GM12864 (cell line): ENCODE measurements at places on chromosomes 6 and 20.

GRCh38 chr20:36084897-36085613 lies 69.5 kb upstream of the EPB41L1 start:
- DNase-seq = no peak

DNA sequence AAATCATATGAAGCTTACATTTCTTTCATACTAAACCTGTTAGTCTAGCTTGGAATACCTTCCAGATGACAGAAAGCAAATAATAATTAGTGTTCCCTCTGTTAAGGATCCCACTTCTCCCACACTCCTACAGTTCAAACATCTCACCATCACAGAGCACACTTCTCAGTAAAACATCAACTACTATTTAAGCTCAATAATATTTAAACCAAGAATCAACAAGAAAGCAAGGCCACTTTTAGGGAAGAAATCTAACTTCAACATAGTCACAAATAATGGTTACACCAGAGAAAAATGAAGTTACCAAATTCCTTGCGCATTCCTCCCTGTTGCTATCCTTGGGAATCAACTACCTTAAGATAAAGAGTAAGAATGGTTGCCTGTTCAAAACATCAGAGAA lies 1.6 kb downstream of the SNX14 start:
- no peak for DNase-seq

GRCh38 chr6:117409420-117409819 lies 16.3 kb downstream of the ROS1 start:
- DNase-seq = no peak

- no peak for DNase-seq
Measured at GRCh38 chr6:137155830-137156229, 17.6 kb downstream of the IL22RA2 start.

DNA sequence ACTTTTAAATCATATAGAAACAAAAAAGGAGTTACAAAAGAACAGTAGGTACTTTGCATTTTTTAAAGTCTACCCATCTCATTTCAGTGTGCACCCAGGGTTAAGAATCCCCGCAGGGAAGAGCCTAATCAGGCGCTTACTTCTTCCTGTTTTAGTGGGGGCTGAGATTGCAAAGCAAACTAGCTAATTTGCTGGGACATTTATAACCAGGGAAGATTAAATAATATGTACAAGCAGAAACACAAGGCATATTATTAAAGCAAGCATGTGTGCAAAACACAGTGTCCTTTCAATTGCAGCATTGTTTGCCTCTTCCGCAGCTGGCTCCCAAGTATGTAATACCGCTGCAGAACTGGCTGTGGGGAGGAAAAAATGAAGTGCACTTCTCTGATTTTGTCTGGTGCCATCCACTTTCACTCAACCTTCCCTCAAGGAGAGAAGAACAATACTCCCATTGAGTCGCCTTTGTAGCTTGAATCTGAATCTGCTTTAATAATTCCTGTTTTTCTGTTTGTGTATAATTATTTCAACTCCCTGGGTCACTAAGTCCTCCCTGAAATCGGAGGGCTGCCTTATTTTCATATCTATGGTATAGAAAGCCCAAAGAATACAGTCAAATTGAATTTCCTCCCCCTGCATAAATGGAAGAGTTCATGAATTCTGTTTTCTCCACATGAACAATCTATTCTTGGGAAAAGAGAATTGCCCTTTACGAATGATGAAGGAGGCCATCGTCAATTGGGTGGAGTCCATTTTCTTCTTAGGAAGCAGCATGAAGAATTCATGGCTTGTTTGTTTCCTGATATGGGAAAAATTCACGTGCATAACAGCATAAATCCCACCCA lies 23.3 kb upstream of the BCAS1 start:
- DNase-seq = no peak

GRCh38 chr6:157998707-157999167 lies 17.1 kb downstream of the SYNJ2 start:
- DNase-seq = no peak

DNA sequence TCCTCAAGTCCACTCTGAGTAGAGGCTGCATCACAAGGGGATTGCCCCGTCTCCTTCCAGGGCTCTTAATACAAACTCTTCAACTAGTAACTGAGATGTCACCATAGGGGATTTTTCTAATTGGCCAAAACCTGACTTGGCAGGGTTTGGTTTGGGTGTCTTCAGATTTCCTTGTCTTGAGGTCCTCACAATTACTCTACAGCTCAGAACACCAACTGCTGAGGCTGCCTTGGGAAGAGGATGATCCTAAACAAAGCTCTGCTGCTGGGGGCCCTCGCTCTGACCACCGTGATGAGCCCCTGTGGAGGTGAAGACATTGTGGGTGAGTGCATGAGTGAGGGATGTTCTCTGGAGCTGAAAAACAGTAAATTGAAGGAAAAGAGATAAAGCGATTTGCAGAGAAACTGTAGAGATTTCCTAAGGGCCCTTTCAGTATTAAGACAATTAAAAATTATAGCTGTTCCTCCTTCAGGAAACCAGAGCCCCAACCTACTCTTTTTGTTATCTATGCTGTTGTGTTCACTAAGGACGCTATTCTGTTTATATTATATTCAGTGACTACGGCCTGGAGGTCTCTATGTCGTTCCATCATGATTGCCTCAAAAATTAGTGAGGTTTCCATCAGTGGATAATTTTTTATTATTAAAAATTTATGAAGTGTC lies at the start of gene HLA-DQA1:
TSS of gene HLA-DQA1 (plus strand) at position 188 of the 662 bp plus-strand sequence. CDS start at position 241, 53 bp downstream.
- peak; percentile 89 for DNase-seq

DNA sequence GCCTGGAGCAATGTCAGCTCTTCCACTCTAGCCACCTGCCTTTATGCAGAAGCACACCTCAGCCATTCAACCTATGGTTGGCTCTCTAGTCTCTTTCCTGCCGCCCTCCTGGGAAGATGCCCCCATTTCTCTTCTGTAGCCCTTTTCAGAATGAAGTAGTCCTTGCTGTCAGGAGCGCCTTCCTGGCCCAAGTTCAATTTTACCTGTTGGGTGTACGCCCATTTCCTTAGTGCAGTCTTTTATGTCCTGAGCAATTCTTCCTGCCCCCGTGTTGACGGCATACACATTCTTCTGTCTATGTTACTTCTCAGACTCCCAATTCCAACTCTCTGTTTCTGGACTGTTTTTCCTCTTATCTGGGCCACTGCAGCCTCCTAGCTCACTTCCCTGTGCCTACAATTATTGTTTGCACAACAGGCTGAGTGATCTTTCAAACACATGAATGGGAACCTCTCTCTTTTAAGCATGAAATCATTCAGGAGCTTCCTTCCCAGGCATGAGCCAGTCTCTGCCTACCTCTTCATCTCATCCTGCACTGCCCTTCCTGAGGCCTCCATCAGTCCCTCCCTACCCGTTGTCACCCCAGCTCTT lies 389.2 kb downstream of the CD83 start:
- DNase-seq = no peak

DNA sequence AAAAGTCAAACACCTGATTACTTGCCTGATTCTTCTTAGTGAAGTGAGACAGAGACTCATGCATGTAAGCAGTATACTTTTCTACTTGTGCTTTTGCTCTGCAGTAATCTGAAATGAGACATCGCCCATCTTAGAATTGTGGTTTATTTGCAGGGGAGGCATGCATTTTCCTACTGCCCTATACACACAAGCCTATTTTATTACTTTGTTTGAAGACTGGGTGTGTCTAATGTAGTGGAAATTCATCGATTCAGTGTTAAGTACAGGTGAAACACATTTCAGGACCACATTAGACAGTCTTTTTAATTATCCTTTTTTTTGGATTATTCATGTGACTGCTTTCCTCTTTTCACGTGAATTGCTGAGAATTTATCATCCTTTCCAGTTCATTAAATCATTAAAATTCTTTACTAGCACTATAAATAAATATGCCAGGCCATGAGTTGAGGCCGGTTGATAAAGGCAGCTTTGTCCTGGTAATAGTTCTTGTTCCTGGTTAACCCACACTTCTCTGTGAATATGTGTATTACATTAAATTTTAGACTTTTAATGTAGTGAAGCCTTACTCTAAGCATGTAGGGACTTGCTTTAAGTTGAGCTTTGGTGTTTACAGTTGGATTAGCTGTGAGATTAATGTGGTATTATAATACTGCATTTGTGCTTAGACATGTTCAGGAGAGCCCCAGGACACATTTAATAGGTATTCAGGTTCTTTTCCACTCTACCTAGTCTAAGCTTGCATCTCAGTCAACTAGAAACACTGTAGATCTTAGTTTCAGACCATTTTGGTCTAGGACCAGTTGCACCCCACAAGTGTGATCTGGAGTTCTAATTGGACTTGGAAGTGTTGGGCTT lies 10.8 kb upstream of the BTBD3 start:
- DNase-seq = no peak

- no peak for DNase-seq
Measured at GRCh38 chr20:2814587-2815051, at the start of gene C20orf141. Gene C20orf141, plus strand, starts transcription at chr20:2814987. Its CDS starts 198 bp downstream, at chr20:2815185.

DNA sequence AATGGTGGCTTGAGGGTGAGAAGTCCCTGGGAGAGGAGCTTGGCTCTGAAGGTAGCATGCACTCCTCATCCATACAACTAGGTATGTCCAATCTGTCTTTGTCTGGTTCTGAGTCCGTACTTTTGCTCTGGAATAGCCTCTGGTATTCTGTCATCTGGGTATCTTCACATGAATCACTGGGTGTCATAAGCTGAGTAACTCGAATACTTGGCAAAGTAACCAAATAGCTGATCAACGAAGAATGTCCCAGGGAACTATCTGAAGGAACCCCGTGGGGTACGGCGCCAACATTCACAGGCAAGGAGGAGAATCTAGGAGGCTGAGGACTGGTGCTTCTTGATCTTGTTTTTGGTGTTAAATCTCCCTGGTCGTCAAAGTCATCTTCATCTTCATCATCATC lies 184.8 kb downstream of the HIVEP2 start:
- DNase-seq = no peak

DNA sequence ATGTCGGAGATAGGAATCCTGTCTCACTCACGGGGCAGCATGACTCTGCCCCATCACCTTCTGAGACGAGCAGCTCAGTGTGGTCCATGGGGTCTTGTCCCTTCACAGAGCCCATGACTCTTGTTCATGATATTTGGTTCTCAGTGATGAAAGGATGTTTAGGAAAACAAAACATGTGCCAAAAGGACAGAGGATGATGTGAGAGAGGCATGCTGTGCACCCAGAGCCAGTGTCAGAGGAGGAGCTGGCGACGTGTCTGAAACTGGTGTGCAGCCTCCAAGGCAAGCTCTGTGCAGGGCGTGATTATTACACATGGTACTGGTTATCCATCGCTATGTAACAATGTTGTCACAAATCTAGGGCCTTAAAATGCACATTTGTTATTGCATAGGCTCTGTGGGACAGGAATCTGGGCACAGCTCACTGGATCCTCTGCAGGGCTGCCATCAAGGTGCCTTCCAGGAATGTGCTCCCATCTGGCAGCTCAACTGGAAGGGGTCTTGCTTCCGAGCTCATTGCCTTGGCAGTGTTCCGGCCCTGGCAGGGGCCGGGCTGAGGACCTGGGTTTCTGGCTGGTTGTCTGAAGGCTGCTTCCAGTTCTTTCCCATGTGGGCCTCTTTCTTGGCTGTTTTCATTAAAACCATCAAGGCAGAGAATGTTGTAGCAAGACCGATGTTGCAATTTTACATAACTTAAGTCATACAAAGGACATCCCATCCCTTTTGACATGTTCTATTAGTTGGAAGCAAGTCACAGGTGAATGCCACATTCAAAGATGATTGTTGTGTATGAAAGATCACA lies 175.4 kb downstream of the ERMARD start:
- DNase-seq = no peak

DNA sequence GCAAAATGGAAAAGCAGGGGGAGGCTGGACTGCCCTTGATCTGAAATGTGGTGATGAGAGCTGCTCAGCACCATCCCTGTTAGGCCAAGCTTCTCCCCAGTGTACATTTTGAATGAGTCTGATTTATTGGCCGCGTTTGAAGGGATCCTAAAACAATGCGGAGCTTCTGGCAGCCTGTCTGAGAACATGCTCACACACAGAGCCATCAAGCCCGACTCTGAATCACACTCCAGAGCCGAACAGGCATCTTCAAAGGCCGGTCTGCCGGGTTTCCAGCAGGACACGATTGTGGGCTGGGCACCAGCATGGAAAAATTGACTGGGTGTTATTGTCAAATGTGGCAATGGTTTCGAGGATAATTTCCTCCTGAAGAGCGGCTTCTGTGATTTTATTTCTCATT lies 235.9 kb downstream of the TFAP2C start:
- DNase-seq = no peak

GRCh38 chr6:114419175-114419574 lies 76.4 kb upstream of the HS3ST5 start:
- DNase-seq = no peak

DNA sequence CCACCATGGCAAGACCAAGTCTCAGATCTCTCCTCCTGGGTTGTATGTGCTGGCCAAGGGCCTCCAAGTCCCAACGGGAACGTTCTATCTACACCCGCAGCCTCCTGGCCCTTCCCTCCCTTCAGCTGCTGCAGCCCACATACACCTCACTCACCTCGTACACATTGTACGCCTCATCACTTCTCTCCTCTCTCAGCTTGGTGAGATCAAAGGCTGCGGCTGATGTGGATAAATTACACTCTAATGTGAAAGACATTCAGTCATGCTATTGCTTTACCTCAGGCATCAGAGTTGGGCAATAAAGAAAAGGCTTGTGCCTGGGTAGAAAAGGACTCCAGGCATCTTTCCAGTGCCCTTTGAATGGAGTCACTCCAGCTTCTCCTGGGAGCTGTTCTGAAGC lies 135.3 kb upstream of the FOXQ1 start:
- DNase-seq = no peak
